ENCODE measurements at places on chromosomes 3 and 15.

DNA sequence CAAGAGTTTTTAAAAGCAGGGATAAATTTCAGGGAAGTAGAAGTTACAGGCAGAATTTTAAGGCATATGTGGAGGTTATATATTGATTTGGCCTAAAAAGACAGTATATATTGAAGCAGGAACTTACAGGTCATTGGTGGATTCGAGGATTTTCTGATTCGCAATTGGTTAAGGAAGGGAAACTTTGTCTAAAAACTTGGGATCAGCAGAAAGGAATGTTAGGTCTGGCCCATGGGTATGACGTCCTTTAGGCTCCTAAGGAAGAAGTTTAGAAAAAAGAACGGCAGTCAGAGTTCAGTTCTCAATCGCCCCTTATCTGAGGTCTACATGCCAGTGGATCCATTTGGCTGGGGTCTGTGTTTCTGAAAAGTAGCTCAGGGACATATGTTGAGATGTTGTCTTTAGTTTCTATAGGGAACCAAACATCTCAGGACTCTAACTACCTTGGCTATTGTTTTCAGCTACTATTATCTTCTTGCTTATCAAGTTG lies 33.2 kb upstream of the ACP3 start:
- DNase-seq: no peak

GRCh38 chr3:127027811-127028548 lies 45.1 kb downstream of the PLXNA1 start:
- no peak for DNase-seq

DNA sequence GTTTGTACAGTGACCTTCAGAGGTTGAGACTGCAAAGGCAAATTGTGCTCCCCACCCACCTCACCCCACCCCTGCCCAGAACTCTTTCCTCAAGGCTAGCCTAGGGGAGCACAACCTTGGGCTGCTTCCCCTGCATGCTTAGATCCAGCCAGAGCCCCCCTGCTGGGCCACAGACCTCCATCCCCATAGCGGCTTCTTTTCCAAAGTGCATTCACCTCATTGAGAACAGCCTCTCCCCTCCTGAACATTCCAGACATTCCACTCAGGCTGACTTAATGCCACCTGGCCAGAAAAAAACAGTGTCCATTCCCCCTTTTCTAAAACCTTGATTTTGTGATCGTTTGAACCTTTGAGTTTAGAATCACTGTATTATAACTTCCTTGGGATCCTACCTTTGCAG lies 124.4 kb upstream of the TOPAZ1 start:
- DNase-seq: no peak

GRCh38 chr3:123373474-123373987 lies 75.4 kb downstream of the ADCY5 start:
- no peak for DNase-seq

- DNase-seq: no peak
Observed at GRCh38 chr15:101795455-101795854, 7.9 kb upstream of the OR4F6 start.

DNA sequence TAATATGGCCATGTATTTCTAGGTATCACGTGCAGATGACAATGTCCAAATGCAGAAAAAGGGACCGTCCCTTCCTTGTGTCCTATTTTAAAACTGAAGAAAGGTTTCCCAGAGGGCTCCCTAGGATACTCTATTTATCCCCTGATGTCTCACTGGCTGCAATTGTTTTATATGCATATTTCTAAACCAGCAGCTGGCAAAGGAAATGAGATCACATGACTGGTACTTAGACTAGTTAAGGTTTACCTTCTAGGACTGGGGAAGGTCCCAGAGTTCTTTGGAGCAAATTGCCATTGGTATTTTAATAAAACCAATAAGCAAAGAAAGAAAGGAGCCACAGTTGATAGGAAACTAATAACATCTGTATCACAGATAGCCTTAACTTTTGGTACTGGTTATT lies 29.5 kb downstream of the GTF2E1 start:
- DNase-seq: no peak

DNA sequence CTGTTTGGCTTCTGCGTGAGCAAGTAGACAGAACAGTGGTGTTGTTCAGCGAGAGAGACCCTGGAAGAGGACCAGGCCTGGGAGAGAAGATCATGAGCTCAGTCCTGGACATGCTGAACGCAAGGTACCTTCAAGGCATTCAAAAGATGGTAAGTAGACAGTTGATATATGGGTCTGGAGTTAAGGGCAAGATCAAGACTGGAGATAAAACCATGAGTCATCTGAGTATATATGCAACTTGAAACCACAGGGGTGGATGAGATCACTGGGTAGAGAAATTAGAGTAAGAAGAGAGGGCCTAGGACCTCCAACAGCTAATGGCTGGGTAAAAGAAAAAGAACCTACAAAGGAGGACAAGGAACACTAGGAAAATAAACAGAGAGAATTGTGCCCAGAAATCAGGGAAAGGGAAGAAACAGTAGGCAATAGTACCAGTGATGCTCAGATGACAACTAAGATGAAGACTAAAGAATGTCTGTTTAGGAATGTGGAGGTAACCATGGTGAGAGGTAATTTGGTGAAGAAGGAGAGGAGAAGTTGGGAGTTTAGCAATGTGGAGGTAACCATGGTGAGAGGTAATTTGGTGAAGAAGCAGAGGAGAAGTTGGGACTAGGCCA lies 343.2 kb upstream of the ADAMTS9 start:
- no peak for DNase-seq

- no peak for DNase-seq
Observed at GRCh38 chr15:68776477-68777270, 44.0 kb downstream of the ANP32A start.

GRCh38 chr3:25144430-25144829 lies 283.6 kb upstream of the RARB start:
- no peak for DNase-seq

DNA sequence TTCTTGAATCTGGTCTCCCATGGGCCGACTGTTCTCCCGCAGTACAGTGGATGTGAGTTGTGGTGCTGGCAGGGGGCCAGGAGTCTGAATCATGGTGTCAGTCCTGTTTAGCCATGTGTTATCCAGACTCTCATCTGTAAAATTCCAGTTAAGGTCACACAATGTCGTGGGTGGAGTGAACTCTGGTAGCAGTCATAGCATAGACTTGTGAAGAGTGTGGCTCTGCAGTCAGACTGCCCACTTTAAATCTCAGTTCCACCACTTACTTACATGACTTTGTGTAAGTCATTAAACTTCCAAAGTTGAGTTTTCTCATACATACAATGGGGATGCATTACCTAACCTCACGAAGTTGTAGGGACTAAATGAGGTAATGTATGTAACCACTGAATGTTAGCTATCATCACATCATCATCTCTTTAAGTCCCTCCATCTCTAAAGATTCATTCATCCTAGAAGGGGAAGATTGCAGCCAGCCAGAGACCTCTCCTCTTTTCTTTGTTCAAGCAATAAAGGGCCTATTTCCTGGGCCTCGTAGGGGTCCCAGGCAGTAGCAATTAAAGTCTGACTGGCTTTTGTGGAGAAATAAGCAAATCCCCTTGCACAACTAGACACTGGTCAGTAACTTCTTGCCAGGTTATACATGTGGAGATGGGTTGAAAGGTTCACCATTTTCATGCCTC lies 93.9 kb downstream of the PCCB start:
- no peak for DNase-seq

DNA sequence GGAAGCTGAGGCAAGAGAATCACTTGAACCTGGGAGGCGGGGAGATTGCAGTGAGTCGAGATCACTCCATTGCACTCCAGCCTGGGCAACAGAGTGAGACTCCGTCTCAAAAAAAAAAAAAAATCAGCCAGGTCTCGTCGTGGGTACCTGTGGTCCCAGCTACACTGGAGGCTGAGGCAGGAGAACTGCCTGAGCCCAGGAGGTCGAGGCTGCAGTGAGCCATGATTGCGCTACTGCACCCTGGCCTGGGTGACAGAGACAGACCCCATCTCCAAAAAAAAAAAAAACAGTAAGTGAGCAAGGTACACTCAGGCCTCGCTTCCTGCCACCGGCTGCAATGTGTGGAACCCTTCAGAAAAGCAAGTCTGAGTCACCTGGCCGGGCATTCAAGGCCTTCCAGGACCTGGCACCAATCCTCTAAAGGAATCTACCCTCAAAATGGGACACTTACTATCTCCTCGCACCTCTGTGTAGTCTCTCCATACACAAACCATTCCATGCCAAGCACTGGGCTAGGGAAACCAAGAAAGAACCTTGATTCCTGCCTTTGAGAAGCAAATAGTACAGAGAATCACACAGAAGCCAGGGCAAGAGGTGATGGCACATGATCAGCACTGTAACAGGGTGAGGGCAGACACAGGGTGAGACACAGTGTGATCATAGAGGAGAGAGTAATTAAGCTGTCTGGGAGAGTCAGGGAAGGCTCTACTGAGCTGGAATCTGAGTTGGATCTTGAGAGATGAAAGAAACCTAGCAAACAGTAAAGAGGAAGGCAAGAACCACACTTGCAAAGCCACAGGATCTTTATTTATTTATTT lies 9.7 kb downstream of the SCAMP2 start:
- DNase-seq: no peak

DNA sequence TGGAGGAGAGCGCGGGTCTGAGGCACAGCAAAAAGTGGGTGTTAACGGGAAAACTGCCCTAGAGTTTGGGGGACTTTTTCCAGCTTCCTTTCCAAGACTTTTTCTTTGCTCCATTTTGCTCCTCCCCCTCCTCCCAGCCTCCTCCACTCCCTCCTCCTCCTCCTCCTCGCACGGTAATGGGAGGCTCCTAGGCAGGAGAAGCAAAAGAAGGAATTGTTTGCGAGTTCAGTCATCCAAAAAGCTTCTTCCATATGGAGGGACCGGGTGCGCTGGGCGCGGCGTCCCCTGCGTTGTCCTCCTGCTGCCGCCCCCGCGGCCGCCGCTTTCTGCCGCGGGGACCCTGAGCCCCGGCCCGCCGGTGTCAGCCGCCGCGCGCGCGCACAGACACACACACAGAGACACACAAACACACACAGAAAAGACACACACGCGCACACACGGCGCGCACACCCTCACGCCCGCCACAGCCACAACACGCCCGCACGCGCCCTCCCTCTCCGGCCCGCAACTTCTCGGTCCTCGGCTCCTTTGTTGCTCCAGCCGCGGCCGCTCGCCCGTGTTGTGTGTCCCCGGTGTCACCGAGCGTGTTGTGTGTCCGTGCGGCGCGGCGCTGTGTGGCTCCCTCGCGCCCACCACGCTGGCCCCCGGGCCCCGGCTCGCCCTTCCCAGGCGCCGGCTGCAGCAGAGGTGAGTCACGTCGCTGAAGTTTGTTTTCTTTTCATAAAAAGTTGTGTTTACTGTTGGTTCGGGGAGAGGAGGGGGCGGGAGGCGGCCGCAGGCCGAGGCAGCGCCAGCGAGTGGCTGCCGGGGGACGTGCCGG lies at the start of gene BOC:
TSS of gene BOC (plus strand) at position 228 of the 820 bp plus-strand sequence. CDS start 38,246 bp downstream, outside the sequence.
- DNase-seq: no peak

- DNase-seq: no peak
Observed at GRCh38 chr3:71067977-71068654, 515.4 kb downstream of the FOXP1 start.

DNA sequence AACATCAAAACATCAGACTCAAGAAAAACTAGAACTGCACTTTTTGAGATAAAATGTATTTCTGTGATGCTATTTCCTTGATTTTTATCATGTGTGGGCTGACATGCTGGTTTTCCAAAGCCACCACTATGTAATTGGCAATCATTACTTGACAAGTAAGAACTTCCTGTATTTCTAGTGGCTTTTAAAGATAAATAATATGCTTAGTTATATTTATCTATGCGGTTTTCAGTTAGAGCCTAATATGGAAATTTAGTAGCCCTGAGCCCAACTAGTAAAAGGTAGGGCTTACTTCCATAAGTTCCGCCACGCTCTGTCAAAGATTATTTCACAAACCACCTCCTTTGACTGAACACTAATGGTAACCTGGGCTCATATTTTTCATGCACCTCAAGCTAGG lies 91.6 kb downstream of the PPARG start:
- DNase-seq: no peak

- no peak for DNase-seq
Observed at GRCh38 chr3:83460052-83460451, 1498.7 kb upstream of the CADM2 start.

GRCh38 chr15:73683777-73684580 lies at the start of gene CD276:
Gene CD276, plus strand, starts transcription at chr15:73684383. Its CDS starts 15,257 bp downstream, at chr15:73699640.
- no peak for DNase-seq

DNA sequence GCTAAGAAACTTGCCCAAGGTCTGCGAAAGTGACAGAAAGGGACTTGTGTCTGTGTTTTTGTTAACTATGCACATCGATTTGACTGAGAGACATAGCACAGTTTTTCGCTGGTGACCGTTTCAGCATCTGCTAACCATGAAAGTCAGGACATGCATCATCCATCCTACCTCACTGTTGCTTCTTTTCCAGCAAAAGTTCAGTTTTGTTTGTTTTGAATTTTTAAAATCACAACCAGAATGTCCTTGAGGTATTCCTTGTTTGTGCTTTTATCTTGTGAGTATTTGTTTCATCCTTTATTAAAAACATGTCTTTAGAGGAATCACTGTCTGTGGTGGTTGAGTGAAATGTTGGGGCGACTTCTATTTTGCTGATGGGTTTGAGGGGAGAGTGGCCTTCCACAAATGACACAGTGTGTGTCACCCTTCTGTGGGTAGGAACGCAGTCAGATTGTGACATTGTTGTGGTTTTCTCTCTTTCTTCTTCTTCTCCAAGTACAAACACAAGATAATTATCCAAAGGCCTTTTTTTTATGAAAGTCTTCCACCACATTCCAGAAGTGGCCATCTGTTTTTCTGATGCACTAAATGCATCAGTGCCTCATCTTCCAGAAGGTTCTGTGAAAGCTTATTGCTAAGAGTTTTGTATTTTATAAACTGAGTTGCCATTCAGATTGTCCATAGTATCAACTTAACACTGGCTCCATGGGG lies 214.4 kb upstream of the NR2E3 start:
- DNase-seq: no peak

GRCh38 chr3:25820366-25820765 lies 30.5 kb downstream of the OXSM start:
- DNase-seq: no peak

DNA sequence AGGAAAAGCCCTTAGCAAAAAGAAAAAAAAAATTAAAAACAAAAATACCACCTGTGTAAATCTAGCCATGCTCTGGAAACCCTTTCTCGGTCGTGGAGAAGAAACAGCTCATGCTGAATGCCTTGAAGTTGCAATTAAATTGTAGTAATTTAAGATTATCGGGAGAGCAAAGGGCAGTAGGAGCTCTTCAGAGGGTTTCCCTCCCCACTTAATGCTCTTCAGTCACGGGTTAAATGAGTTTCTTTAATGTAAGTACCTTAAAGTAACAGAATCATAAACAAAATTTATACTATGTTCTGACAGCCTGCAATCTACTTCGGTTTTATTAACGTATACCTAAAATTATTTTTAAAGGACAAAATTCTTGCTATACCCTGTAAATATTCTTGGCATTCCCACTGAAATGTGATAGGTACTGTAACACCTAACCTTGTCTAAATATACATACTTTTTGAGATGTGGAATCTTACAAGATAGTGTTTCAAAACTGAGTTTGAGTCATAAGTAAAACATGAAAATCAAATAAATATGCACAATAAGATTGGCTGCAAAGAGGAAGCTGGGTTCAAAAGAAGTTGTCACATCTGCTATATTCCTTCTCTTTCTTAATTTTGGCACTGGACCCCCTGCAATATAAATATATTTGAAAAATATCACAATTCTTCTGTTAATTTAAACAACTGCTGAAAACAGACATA lies 5.3 kb downstream of the FOXP1 start:
- no peak for DNase-seq

GRCh38 chr15:42038401-42038800 lies 17.6 kb upstream of the PLA2G4E start:
- DNase-seq: no peak

GRCh38 chr3:190099099-190099498 lies 21.6 kb downstream of the P3H2 start:
- no peak for DNase-seq

GRCh38 chr3:188863999-188864406 lies 307.8 kb upstream of the TPRG1 start:
- DNase-seq: no peak

- DNase-seq: no peak
Observed at GRCh38 chr3:141941093-141941492, 64.7 kb downstream of the ATP1B3 start.
